ENCODE measurements at places on chromosomes 13 and 19. TPM values are rescaled to one million over a fixed set of nuclear protein-coding genes. Genes with fewer than 3 reads are reported as not detected.

C19orf33 gene
- 263 TPM for total RNA-seq

C19orf67 gene
- 0.48 TPM for total RNA-seq

NLRP11 gene
- not detected for total RNA-seq

LSR gene
- 45.0 TPM for total RNA-seq

ONECUT3 gene
- not detected for total RNA-seq

PLPPR3 gene
- total RNA-seq: 0.48 TPM
